Small intestine (tissue), 16 donors: ENCODE measurements at places on chromosomes 2 and 18. TPM values are rescaled to one million over a fixed set of nuclear protein-coding genes. Genes with fewer than 3 reads are reported as not detected.

GRCh38 chr2:233353769-233354499 is at the start of gene DGKD:
Gene DGKD, plus strand, starts transcription at chr2:233354494. Its CDS starts 25 bp downstream, at chr2:233354519.
- H3K36me3 ChIP-seq: no peaks in the 10 kb centered on the region
- peak within 1 kb of the TSS; percentile 67 for H3K4me3 ChIP-seq
- peak within 1 kb of the TSS; percentile 59 for H3K27ac ChIP-seq

- DNase-seq: peak; percentile 54
- H3K27me3 ChIP-seq: no peaks in the 10 kb centered on the region
- peak overlapping the region; percentile 44 for H3K27ac ChIP-seq
- H3K4me3 ChIP-seq: no peak overlapping the region
- H3K4me1 ChIP-seq: no peaks in the 10 kb centered on the region
Measured at GRCh38 chr2:154495455-154495868, 203.0 kb upstream of the KCNJ3 start.

GRCh38 chr2:122530814-122531213 is 775.4 kb downstream of the TSN start:
- no peak overlapping the region for H3K27ac ChIP-seq
- no peaks in the 10 kb centered on the region for H3K4me1 ChIP-seq
- H3K36me3 ChIP-seq: no peaks in the 10 kb centered on the region
- DNase-seq: no peak
- no peaks in the 10 kb centered on the region for H3K27me3 ChIP-seq
- no peak overlapping the region for H3K4me3 ChIP-seq

DNA sequence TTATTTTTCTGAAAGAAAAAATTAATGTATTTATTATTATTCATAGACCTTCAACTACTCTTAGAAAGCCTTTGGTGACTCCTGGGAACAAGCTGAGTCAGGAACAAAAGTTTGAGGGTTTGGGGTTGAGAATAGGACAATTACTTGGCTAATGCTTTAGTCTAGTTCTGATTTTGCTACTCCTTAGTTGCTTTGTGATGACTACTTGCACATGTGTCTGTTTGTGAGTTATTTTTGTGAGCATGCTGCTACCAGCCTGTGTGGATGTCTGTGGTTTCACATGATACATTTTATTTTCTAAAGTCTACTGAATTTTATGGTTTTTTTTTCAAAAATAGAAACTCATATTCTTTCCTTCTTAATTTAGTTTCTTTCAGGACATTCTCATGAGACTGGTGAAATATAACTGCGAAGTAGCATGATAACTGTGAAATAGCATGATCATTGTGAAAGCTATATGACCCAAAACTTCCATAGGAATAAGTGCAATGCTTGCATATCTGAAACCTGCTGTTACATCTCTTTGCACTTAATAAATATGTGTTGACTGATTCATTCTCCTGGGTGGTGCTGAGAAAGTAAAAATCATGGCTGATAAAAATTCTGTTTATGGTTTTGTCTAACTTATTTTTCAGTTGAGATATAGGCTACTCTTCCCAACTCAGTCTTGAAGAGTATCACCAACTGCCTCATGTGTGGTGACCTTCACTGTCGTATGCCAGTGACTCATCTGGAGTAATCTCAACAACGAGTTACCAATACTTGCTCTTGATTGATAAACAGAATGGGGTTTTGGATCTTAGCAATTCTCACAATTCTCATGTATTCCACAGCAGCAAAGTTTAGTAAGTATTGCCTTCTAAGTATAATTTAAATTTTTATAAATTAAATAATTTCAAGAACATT is 17.9 kb upstream of the IL18R1 start:
- H3K27ac ChIP-seq: no peak overlapping the region
- no peak overlapping the region for H3K4me3 ChIP-seq
- no peaks in the 10 kb centered on the region for H3K4me1 ChIP-seq
- no peak for DNase-seq

DNA sequence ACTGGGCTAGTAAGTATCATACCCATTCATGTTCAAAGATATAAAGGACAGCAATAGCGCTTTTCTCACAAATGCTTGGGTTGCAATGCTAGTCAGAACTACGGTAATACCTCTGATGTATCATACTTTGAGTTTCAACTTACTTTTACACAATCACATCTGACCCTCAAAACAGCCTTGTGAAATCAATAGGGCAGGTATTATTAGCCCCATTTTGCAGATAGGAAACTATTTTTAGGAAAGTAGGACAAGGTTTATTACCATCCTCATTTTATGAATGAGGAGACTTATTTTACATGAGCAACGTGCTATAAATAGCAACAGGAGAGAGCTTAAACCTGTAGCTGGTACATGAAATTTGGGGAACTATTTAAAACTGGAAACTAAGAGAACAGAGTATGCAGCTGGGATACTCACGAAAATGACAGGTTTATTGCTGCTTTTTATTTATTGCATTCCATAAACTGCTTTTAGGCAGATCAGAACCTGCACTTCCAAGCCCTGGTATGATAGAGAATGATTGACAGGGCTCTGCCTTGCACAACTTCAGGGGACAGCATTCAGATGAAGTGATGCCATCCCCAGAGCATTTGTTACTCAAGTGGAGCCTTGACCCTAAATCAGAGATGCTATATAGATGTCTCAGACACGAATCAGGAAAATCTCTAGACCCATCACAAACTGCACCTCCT is 42.4 kb upstream of the PPM1B start:
- no peak overlapping the region for H3K27ac ChIP-seq
- no peaks in the 10 kb centered on the region for H3K4me1 ChIP-seq
- H3K4me3 ChIP-seq: no peak overlapping the region
- H3K27me3 ChIP-seq: no peaks in the 10 kb centered on the region

DNA sequence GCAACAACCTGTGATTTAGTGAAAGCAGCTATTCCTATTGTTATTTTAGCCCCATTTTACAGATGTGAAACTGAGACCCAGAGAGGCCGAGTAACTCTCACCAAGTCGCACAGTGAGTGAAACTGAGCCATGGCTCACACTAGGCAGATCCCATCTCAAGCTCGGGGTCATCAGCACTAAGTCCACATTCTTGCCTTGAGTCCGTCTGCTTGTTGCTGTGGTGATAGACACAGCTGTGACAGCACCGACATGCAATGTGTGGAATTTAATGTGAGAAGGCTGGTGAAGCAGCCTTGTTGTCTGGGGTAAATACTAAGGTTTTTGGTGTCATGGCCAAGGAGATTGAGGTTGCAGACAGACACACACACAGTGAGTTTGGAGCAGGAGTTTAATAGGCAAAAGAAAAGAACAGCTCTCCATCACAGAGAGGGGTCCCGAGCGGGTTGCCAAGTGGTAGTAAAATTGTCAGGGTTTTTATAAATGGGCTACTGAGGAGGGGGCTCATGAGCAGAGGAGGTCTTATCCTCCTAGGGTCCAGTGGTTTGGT is 40.2 kb upstream of the GMCL1 start:
- H3K27ac ChIP-seq: peak overlapping the region; percentile 70
- H3K27me3 ChIP-seq: no peaks in the 10 kb centered on the region
- H3K4me1 ChIP-seq: peaks cover 44% of the 10 kb centered on the region
- peaks cover 48% of the 10 kb centered on the region for H3K36me3 ChIP-seq

DSC3 gene
- 0.27 TPM for polyA plus RNA-seq

COLEC11 gene
- polyA plus RNA-seq: not detected

ASB1 gene
- 20.3 TPM for polyA plus RNA-seq
